ENCODE measurements at places on chromosomes 6 and 20.

DNA sequence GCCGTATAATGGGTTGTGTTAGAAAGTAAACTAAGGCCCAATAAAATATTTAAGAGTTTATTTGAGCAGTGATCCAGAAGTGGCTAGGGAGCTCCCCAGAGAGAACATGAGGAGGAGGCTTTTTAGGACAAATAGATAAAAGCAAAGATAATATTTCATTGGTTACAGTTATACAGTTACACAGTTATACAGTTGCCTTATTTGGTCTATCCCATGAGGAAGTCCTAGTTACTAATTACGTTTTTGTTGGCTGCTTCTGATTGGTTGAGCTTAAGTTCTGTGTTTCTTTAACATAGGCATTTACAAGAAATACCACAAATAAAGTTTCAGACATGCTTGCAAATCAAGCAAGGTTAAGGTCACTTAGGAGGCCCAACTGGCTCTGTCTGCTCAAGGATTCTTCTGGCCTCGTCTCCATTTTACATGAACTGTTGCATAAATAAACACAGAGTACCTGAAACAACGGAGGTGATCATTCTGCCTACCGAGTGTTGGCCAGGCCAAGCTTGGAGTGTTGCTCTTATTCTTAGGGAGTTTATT is 7.0 kb downstream of the UBD start:
- no peak for DNase-seq

GRCh38 chr6:167162591-167162990 is 4.8 kb upstream of the GPR31 start:
- DNase-seq, result no peak

- no peak for DNase-seq
Measured at GRCh38 chr20:59802018-59802417, 131.4 kb downstream of the SYCP2 start.

DNA sequence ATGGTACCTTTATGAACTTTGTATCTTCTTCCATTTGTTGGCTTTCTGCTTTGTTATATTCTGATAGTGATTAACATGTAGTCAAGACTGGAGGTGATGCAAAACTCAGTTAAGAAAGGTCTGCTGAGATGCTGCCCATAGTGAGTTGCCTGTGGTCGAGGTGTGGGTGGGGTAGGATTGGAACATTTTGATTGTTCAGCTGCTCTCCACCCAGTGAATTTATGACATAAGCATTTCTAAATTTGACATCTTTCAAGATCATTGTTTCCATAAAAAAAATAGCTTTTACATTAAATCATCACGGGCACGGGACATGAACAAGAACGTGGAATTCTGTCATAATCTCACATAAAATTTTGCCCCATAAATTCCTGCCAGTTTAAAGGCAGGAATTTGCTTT is 146.6 kb upstream of the POU3F2 start:
- DNase-seq, result no peak

GRCh38 chr6:161503570-161503969 is 229.7 kb upstream of the AGPAT4 start:
- no peak for DNase-seq

GRCh38 chr6:56637640-56638039 is 5.0 kb downstream of the DST start:
- DNase-seq, result no peak

GRCh38 chr6:89547281-89547680 is 91.3 kb downstream of the LYRM2 start:
- DNase-seq, result no peak

- DNase-seq, result no peak
Measured at GRCh38 chr6:36563237-36563927, 16.1 kb upstream of the STK38 start.

GRCh38 chr20:957544-957943 is 41.4 kb upstream of the ANGPT4 start:
- DNase-seq, result no peak

Data from esophagus squamous epithelium (tissue), 5 donors.